ENCODE measurements at places on chromosomes 13 and 19.

DNA sequence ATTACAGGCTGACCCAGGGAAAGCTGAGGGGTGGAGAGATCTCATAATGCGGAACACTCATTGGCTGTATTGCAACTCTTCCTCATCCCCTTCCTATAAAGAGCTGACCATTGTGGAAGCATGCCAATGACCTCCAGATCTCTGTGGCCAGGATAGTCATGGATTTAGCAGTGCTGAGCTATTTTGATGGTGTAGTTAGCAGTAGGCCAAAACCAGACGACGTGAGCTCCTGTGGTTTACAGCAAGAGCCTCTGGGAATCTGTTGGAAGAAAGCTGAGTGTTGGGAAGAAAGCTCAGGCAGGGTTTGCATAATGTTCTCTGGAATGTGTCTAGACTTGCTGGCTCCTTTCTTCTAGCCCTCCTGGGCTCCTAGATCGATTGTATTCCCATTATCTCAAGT, 187.5 kb upstream of the GPC6 start:
- no peak for DNase-seq

DNA sequence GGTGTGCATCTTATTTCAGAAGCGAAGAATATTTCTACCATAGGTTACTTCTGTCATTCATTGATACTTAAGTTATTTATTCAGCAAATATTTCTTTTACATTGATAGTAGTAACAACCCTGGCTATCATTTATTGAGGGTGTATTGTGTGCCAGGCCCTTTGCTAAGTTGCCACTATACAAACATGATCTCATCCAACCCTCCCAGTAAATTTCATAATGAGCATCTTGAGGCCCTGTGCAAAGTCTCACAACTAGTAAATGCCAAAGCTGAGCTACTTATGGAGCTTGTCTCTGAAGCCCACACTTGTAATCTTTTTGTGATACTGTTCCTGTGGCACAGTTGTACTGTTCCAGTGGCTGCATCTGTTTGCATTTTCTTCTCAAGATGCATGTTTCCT, 36.1 kb downstream of the RNASEH2B start:
- DNase-seq: no peak

- DNase-seq: no peak
Observed at GRCh38 chr19:4081441-4082129, 14.9 kb upstream of the ZBTB7A start.

- DNase-seq: no peak
Observed at GRCh38 chr19:38661136-38661535, 13.7 kb downstream of the ACTN4 start.

DNA sequence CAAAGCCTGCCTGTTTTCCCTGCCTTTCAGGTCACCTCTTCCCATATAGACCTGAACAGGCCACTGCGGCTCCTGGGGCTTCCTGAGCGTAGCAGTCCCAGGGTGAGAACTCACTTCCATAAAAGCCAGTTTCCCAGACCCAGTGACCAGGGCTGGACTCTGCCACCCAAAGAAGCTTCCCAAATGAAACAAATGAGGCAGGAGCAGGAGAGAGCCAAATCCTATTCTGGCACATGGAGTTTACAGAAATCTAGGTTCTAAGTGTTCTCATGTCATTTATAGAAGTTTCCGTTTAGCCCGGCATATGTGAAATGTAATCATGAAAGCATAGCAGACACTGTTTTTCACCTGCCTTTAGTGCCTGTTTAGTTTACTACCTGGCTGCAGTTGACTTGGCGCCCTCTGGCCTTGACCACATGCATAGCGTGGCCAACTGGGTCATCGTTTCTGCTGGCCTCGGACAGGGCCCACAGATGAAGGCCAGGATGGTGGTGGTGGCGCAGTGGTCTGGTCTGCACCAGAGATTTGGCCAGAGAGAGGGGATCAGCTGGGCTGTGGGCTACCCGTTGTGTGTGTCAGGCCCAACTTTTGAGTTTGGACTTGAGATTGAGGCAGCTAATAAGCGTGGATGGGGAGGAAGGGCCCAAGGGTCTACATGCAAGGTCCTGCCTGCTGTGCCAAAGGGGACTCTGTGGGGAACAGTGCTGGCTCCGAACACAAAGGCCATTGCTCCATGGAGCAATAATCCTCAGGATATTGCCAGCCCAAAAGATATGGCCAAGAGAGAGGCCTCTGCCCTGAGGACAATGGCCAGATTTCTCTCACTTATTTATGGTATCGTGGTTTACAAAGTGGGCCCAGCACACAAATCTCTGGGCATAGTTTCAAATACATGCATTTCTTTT, 43.3 kb downstream of the NFIX start:
- DNase-seq: no peak

DNA sequence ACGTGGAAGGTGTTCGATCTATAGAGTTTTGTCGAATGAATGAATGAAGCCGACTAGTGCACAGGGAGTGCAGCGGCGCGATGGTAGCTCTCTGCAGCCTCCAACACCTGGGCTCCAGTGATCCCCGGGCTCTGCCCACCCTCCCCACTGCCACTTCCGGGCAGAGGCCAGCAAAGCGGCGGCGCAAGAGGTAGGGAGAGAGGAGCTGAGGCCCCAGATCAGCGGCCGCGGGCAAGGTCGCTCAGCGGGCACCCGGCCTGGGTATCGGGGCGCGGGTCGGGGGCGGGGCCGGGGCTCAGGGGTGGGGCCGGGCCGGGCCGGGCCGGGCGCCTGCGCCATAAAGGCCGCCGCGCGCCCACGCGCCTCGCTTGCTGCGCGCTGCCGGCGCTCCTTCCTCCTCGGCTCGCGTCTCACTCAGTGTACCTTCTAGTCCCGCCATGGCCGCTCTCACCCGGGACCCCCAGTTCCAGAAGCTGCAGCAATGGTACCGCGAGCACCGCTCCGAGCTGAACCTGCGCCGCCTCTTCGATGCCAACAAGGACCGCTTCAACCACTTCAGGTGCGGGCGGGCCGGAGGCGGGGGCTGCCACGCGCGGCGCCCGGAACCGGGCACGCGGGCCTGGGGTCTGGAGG, at the start of gene GPI:
Gene GPI (plus strand): TSS at position 367 of the 633 bp plus-strand sequence. CDS start 71 bp downstream, at position 438.
- DNase-seq: peak; percentile 9

GRCh38 chr19:3357992-3358688, 8.2 kb upstream of the NFIC start:
- DNase-seq: no peak

DNA sequence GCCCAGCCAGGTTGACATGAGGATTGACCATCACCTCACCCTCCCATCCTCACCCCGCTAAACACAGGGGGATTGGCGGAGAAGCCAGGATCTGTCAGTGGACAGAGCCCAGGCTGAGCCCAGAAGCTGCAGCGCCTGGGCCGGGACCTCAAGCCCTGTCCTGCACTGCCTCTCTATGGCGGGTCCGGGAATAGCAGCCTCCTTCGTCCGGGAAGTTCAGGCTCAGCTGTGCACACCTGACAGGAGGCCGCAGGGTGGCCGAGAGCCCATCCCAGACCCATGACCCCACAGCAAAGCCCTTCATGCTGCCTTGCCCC, 67.8 kb downstream of the SPACA7 start:
- no peak for DNase-seq

DNA sequence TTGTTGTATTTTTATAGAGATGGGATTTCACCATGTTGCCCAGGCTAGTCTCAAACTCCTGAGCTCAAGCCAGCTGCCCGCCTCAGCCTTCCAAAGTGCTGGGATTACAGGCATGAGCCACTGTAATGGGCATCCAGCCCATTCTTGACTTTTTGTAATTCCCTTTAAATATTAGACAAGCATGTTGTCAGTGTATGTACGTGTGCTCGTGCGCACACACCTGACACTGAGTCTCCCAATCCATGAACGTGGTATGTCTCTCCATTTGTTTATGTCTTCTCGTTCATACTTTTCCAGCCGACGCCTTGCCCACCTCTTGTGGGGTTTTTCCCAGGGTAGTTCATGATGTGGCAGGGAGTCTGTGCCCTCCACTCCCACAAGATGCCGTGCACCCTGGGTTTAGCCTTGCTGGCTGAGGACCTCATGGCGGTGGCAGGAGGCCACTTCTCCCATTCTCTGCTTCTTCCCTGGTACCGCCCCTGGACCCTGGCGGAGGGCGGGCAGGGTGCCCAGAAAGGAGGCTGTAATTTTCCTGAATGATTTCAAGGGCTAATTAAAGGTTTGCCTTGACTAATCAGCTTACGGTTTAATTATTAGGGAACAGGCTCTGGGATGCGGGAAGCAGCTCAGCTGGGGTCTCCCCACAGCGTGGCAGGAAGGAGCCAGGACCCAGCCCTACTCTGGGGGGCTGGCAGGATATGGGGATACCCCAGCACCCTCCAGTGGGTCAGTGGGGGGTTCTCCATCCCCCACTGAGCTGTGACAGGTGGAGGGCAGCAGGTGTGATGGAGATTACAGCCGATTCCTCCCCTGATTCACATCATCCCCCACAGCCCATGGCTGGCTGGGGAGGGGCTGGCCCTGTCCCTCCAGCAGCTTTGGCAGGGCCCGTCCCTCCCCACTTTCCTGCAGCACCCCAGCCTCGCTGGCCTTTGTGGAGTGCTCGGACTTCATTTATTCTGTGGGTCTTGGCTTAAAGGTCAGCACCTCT, 12.9 kb downstream of the PAK4 start:
- DNase-seq: no peak
